Natural killer cell (primary cell): ENCODE measurements at places on chromosomes 4 and X.

- DNase-seq, result no peak
- no peak overlapping the region for H3K4me3 ChIP-seq
- peaks cover 11% of the 10 kb centered on the region for H3K36me3 ChIP-seq
- no peaks in the 10 kb centered on the region for H3K4me1 ChIP-seq
These were observed 28.5 kb downstream of the TBCK start for GRCh38 chr4:106287353-106287969.

DNA sequence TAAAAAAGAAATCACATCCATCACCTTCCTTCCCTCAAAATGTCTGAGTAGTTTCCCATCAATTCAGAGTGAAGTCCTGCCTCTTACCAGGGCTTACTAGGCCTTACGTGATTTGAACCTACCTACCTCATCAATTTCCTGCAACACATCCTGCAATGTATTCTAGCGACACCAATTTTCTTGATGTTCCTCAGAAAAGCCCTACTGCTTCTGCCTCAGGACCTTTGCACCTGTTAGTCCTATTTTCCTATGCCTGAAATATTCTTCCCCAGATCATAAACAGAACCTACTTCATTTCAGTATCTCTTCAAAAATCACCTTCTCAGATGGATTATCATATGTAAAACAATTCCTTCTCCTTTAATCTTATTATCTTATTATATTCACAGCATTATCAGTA lies 52.8 kb downstream of the ZAR1 start:
- no peaks in the 10 kb centered on the region for H3K27me3 ChIP-seq
- H3K4me3 ChIP-seq, result no peak overlapping the region
- H3K4me1 ChIP-seq, result no peaks in the 10 kb centered on the region
- no peak overlapping the region for H3K27ac ChIP-seq
- DNase-seq, result no peak
- peaks cover 85% of the 10 kb centered on the region for H3K36me3 ChIP-seq

- H3K4me3 ChIP-seq, result no peak overlapping the region
- DNase-seq, result no peak
- no peaks in the 10 kb centered on the region for H3K4me1 ChIP-seq
- peaks cover 7% of the 10 kb centered on the region for H3K27me3 ChIP-seq
- H3K27ac ChIP-seq, result no peak overlapping the region
- no peaks in the 10 kb centered on the region for H3K36me3 ChIP-seq
These were observed 26.8 kb upstream of the GRXCR1 start for GRCh38 chr4:42865572-42866189.

DNA sequence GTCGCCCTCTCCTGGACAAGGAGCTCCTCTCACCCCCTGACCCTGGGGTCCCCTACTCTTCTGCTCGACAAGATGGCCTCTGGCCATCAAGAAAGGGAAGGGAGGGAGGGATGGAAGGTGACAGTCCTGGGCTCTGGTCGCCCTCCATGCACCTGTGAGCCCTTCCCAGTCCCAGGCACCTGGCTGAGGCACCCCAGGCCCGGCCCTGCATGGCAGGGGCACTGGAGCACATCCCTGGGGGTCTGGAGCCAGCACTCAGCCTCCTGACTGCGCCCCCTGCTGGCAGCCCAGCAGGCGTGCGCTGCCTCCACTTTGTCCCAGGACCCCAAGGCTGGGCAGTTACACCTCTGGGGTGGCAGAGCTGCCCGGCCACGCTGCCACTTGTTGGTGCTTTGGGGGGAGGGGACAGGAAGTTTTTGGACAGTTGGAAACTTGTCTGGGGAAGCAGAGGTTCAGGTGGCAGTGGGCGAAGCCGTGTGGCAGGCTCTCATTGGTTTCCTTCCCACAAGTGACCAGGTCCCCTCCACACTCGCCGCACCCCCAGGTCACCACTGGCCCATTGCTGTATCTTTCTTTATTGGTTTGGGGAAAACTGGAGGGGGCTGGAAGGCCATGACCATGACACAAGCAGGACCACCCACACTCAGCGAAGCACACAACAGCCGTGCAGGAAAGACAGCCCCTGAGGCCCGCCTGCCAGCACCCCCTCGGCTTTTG lies 4.3 kb downstream of the PNCK start:
- H3K27me3 ChIP-seq, result peaks cover 4% of the 10 kb centered on the region
- DNase-seq, result peak; percentile 70
- peaks cover 7% of the 10 kb centered on the region for H3K4me1 ChIP-seq
- H3K27ac ChIP-seq, result no peak overlapping the region

- H3K27ac ChIP-seq, result no peak overlapping the region
- H3K27me3 ChIP-seq, result no peaks in the 10 kb centered on the region
- no peaks in the 10 kb centered on the region for H3K4me1 ChIP-seq
These were observed 190.4 kb downstream of the UNC5C start for GRCh38 chr4:95358421-95358820.

GRCh38 chr4:167897116-167897515 lies 195.2 kb upstream of the ANXA10 start:
- H3K27me3 ChIP-seq, result no peaks in the 10 kb centered on the region
- no peak for DNase-seq

DNA sequence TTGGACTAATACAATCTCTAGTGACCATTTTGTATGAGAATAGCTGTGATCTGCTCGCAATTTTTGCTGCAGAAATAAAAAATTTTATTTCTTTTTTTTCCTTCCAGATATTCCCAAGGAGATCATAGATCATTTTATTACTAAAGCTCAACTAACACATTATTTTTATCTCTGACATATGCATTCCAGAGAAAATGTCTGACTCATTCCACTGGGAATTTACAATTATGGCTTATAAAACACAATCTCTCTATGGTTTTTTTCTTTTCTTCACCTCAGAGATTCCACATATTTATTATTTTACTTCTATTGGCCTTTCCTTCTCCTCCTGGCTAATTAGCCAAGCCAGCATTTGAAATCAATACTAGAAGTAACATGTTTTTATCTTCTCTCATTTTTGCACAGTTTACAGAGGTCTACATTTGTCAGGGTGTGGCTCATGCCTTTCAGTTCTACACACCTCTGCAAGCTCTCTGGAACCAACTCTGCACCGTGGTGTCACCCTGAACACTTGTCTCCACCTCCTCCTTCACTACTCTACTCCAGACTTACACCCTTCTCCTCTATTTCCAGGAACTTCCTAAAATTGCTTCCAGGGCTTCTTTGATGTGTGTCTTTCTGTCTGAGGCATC lies 59.8 kb upstream of the GPM6A start:
- H3K27me3 ChIP-seq, result no peaks in the 10 kb centered on the region
- H3K36me3 ChIP-seq, result no peaks in the 10 kb centered on the region
- H3K27ac ChIP-seq, result no peak overlapping the region
- no peak for DNase-seq

GRCh38 chrX:48910926-48911411 lies 477 bp downstream of the SLC35A2 start:
- DNase-seq, result no peak
- peaks cover 34% of the 10 kb centered on the region for H3K36me3 ChIP-seq
- H3K4me1 ChIP-seq, result peaks cover 42% of the 10 kb centered on the region

DNA sequence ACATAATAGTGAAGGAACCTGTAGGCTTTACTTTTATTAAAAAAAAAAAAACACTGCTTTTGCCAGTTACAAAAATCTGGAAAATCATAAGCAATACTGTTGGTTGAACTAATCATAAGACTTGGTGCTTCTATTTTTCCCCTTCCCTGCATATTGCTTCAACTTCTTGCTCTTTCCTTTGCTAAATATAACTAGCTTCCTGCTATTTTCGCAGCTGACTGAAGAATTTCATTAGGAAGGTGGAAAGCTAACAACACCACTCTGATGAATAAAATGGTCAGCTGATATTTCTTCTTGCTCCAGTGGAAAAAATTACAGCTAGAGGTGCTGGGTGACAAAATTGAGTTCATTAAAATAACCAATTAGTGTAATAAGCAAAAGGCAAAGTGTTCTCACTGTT lies 39.3 kb downstream of the MEPE start:
- no peaks in the 10 kb centered on the region for H3K4me1 ChIP-seq
- H3K27ac ChIP-seq, result no peak overlapping the region
- no peaks in the 10 kb centered on the region for H3K27me3 ChIP-seq
- DNase-seq, result no peak

GRCh38 chr4:2482693-2483092 lies 13.8 kb downstream of the RNF4 start:
- H3K27ac ChIP-seq, result peak overlapping the region; percentile 0
- no peak for DNase-seq
- no peak overlapping the region for H3K4me3 ChIP-seq
- peaks cover 2% of the 10 kb centered on the region for H3K36me3 ChIP-seq
- H3K27me3 ChIP-seq, result no peaks in the 10 kb centered on the region

DNA sequence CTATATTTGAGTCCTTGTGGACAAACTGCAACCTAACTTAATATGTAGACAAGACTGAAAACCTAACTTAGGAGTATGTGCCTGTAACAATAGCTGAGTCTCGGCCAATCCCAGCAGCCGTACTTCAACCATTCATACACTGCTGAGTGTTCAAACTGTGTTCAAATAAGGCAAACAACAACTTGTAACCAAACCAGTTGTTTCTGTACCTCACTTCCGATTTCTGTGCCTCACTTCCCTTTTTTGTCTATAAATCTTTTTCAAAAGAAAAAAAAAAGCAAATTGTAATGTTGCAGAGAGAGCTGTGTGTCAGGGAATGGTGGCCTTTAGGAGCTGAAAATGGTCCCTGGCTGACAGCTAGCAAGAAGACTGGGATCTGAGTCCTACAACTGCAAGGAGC lies 46.0 kb downstream of the GEMIN8 start:
- no peaks in the 10 kb centered on the region for H3K27me3 ChIP-seq
- H3K36me3 ChIP-seq, result no peaks in the 10 kb centered on the region
- H3K27ac ChIP-seq, result no peak overlapping the region
- DNase-seq, result no peak
- H3K4me3 ChIP-seq, result no peak overlapping the region
- H3K4me1 ChIP-seq, result no peaks in the 10 kb centered on the region

- H3K27me3 ChIP-seq, result no peaks in the 10 kb centered on the region
- H3K27ac ChIP-seq, result no peak overlapping the region
- H3K36me3 ChIP-seq, result no peaks in the 10 kb centered on the region
- DNase-seq, result no peak
These were observed 16.8 kb downstream of the OCRL start for GRCh38 chrX:129556806-129557315.

GRCh38 chr4:10333942-10334341 lies 123.3 kb downstream of the ZNF518B start:
- no peaks in the 10 kb centered on the region for H3K4me1 ChIP-seq
- no peak for DNase-seq
